ENCODE measurements at places on chromosomes 11 and 22.

GRCh38 chr11:134665188-134665535 is 253.1 kb upstream of the B3GAT1 start:
- DNase-seq: no peak

DNA sequence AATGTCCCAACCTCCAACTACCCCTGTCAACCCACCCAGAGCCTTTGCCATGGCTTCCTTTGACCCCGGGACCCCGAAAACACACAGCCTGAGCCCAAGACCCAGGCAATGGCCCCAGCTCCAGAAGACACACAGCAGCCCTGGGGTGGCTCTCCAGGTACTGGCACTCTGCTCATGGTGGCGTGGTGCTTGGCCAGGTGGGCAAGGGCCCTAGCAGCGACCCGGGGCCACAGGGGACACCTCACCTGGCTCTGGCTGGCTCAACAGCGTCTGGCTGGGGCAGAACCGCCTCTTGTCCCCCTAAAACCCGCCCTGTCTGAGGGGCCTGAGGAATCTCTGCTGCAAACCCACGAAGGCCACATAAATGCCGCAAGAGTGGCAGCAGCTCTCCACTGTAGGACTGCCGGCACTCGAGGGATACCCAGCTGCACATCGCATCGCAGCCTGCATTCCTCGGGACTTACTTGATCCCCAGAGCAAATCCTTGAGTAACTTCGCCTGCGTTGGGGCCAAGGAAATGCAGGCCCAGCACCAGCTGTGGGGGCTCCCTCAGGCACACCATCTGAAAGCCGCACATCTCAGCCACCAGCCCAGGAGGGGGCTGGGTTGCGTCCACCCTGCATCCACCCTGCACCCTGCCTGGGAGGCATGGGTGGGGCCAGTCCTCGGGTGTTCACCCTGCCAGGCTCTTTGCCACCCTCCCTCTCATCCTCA is 23.1 kb upstream of the GNB1L start:
- no peak for DNase-seq

DNA sequence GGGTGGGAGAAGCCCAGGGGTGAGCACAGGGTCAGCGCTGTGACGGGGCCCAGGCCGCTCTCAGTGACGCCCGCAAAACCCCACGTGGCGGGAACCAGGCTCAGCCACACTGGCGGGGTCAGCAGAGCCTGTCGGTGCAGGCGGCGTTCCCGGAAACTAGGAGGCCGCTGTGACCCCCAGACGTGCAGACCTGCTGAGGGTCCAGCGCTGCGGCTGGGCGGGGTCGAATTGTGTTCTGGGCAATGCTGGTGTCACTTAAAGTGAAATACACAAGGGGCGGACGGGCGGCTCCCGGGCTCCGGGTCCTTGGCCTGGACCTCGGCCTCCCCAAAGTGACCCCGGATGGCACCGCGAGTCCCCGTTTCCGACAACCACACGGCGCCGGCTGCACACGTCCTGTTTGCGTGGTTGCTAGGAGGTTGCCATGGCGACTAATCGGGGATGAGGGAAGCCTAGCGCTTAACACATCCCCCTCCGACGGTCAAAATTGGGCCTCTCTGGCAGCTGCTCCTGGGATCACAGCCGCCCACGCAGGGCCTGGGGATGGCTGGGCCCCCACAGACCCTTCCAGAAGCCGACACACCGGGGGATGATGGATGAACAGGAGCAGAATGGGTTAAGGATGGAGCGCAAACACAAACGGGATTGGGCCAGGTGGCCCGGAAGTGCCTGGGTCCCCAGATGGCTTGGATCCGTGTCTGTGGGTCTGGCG is 81.7 kb upstream of the PRR5 start:
- DNase-seq: peak; percentile 97

DNA sequence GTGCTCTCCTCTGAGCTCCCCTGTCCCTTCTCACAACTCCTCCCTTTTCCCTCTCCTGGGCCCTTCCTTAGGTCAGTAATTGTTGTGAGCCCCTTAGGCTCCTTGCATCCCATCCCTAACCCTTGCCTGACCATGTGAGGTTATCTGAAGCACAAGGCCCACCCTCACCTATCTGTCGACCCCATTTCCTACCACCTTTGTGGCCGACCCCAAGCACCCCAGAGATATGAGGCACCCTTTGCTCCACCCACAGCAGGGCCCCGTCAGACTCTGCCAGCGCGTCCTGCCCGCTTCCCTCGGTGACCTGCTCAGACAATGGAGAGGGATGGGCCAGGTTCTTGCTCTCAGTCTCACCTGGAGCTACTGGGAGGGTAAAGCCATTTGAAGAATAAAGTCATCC is 1.3 kb downstream of the GNG3 start:
- no peak for DNase-seq

GRCh38 chr11:78499971-78500370 is 74.7 kb downstream of the NARS2 start:
- no peak for DNase-seq

GRCh38 chr11:101870510-101870909 is 44.3 kb upstream of the CEP126 start:
- no peak for DNase-seq

- no peak for DNase-seq
Observed at GRCh38 chr11:24196733-24197132, 300.1 kb upstream of the LUZP2 start.

- peak; percentile 83 for DNase-seq
Observed at GRCh38 chr11:33778675-33779074, 4.4 kb upstream of the FBXO3 start.

- peak; percentile 71 for DNase-seq
Observed at GRCh38 chr11:18727479-18728236, 1.7 kb upstream of the IGSF22 start.

DNA sequence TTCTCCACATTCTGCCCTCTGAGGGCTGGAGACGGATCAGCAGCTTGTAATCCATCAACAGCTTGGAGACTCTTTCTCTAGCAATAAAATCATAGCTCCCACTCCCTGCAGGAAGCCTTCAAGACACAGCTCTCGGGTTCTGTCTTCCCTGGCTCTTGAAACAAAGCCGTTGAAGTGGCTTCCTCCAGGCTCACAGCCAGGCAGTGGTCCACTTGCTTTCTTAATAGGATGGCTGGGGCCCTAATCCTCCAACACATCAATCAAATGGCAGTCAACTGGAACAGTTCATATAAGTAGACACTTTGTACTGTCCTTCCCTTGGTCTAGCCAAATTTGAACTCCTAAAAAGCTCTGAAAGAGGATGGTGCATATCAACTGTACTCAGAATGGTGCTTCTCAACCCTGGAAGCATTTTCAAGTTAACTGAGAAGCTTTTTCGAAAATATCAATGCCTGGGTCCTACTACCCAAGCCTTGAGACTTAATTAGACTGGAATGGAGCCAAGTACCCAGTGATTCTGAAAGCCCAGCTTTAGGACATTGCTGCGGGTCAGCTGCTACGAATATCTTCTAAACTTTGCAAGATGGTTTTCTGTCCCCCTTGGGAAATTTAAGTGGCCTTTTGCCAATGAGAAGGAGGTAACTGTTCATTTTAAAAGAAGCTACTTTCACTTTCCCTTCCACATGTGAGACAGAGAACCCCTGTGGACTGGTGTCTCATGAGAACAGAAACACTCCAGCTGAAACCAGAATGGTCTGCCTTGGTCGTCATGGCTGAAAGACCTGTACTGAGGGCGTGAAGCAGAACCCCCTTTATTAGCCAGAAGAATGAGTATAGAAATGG is 74.7 kb downstream of the SC5D start:
- no peak for DNase-seq

GRCh38 chr11:12377824-12378593 is 638 bp downstream of the PARVA start:
- peak; percentile 86 for DNase-seq

DNA sequence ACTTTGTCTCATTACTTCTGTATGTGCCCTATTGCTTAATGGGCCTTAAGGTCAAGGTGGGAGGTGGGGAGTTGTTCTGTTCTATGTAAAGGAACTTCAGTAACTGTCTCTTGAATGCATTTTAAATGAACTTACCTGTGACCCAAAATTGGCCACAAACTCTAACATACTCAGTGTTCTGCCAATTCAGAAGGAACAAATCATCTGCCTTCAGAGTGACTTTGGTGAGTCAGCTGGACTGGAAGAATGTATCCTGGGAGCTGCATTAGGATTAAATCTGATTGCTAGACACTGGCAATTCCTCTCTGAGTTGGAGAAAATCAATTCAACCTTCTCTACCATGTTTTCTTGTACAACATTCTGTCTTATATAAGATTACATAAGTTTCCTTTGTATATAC is 1104.8 kb downstream of the DLG2 start:
- DNase-seq: no peak

- no peak for DNase-seq
Observed at GRCh38 chr11:60118338-60118737, 29.9 kb downstream of the MS4A2 start.

- DNase-seq: no peak
Observed at GRCh38 chr11:86292912-86293616, 9.0 kb upstream of the HIKESHI start.

GRCh38 chr11:33692013-33692504 is 8.6 kb downstream of the C11orf91 start:
- DNase-seq: peak; percentile 81

- DNase-seq: no peak
Observed at GRCh38 chr11:57395905-57396623, 5.6 kb upstream of the PRG2 start.

DNA sequence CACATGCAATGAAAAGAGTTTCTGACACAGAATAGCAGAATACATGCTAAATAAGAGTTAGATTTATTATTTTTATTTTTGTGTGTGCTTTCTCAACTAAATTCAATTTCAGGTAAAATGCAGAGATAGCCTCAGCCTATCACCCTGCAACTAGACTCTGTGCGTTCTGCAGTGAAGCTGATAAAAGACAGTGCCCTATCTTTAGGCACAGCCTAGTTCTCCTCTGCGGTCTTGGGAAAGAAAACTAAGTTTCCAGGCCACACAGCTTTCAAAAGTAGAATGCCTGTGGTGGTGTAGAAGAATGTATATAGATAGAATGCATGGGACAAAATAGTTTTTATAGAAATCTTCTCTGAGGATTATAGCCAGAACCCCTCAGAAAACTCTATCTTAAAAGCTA is 12.0 kb upstream of the MMP1 start:
- no peak for DNase-seq

DNA sequence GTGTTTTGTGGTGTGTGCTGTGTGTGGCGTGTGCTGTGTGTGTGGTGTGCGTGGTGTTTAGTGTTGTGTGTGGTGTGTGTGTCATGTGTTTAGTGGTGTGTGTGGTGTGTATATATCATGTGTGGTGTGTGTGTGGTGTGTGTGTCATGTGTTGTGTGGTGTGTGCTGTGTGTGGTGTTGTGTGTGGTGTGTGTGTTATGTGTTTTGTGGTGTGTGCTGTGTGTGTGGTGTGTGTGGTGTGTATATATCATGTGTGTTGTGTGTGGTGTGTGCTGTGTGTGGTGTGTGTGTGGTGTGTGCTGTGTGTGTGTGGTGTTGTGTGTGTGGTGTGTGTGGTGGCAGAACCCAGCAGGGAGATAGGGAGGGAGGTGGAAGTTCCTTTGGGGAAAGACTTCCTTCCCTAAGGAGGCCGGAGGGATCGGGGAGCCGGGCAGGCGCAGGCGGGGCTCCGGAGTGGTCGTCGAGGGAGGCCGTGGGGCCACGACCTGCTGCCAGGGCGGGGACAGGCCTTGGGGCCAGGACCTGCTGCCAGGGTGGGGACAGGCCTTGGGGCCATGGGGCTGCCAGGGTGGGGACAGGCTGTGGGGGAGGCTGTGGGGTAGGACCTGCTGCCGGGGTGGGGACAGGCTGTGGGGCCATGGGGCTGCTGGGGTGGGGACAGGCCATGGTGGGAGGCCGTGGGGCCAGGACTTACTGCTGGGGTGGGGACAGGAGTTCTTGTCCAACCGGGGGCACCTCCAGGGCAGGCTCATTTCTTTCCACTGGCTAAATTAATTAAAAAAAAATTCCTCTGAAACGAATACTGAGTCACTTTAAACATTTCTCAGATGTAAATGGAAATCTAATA is 15.2 kb downstream of the PIM3 start:
- peak; percentile 6 for DNase-seq

- DNase-seq: peak; percentile 75
Observed at GRCh38 chr11:113472471-113472870, 2.7 kb downstream of the DRD2 start.

DNA sequence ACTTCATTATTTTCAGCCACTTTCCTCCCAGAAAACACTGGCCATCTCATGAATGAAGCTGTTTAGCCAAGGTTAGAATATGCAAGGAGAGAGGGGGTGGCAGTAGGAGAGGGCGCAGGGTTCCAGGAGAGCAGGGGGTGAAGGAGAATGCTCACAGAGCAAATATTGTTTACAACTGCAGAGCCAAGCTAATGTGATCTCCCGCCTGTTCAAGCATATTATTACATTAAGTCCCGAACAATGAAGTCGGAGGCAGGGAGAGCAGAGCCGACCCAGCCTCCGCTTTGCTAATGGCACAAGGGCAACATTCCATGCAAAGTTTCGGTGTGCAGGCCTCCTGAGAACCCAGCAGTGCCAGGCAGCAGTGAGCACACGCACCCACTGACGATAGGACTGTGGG is 80.1 kb downstream of the MICAL3 start:
- peak; percentile 80 for DNase-seq

GRCh38 chr22:30908051-30908461 is 60.5 kb downstream of the MORC2 start:
- DNase-seq: no peak

DNA sequence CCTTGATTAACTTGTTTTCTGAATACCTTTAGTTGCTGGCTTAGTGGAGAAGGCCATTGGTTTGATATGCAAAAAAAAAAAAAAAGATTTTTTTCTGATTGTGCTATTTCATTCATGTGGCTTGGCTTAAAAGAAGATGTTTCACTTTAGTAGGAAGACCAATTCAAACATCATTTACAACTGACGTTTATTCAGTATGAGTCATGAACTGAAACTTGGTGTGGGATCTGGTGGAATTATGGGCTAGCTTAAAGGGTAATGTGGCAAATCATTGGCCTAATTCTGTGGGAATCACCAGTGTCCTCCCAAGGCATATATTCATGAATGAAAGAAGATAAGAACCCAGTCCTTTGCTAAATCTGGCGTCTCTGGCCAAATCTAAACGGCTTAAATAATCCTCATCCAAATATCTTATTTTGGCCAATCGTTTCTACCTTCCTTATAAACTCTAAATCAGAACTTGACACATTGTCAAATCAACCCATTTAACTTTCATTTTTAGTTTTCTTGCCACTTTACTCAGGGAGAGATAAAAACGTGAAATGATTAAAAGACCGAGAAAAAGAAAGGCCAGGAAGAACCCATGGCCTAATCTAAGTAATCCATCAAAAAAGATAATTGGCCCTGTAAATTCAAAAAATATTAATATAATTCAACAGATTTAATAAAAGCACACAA is 77.0 kb downstream of the DDIAS start:
- DNase-seq: no peak

All from eye (tissue), 1 donor.